ENCODE measurements at places on chromosomes 16 and 17.

GRCh38 chr16:17277981-17278381 is 192.8 kb downstream of the XYLT1 start:
- DNase-seq, result no peak

GRCh38 chr17:47898241-47898640 is 2.2 kb downstream of the SP2 start:
- no peak for DNase-seq

GRCh38 chr16:11535494-11535893 is 51.2 kb downstream of the LITAF start:
- DNase-seq, result no peak

GRCh38 chr17:17681744-17682292 is 560 bp downstream of the RAI1 start:
- peak; percentile 84 for DNase-seq

GRCh38 chr17:77460514-77461046 is 319.8 kb downstream of the SEC14L1 start:
- DNase-seq, result no peak

DNA sequence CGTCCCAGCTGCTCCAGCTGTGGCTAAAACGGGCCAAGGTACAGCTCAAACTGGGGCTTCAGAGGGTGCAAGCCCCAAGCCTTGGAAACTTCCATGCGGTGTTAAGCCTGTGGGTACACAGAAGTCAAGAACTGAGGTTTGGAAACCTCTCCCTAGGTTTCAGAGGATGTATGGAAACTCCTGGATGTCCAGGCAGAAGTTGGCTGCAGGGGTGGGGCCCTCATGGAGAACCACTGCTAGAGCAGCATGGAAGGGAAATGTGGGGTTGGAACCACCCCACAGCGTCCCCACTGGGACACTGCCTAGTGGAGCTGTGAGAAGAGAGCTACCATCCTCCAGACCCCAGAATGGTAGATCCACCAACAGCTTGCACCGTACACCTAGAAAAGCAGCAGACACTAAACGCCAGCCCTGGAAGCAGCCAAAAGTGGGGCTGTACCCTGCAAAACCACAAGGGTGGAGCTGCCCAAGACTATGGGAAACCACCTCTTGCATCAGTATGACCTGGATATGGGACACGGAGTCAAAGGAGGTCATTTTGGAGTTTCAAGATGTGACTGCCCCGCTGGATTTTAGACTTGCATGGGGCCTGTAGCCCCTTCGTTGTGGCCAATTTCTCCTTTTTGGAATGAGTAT is 2.2 kb downstream of the SDR42E1 start:
- DNase-seq, result no peak

- no peak for DNase-seq
Measured at GRCh38 chr16:2032285-2033056, 5.8 kb downstream of the NHERF2 start.

- DNase-seq, result no peak
Measured at GRCh38 chr16:67571981-67572431, 9.7 kb downstream of the CTCF start.

DNA sequence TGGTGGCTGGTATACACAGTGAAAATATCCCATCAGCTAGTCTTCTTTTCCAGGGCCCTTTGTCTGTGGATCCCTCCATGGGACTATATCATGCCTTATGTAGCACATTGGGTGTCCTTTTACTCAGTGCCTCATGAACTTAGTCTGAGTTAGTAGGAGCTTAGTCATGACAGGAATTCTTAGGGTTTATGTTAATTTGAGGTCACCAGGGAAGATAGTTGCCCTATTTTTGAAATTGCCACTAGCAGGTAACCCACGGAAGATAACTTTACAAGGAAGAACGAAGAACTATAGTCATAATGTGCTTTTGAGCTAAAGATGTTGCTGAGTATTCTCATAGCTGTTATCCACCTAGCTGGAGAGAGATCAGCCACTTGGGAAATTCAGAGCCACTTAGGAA is 14.8 kb upstream of the PLK1 start:
- DNase-seq, result no peak

GRCh38 chr16:66901626-66902025 is 17.1 kb downstream of the CDH16 start:
- DNase-seq, result no peak

DNA sequence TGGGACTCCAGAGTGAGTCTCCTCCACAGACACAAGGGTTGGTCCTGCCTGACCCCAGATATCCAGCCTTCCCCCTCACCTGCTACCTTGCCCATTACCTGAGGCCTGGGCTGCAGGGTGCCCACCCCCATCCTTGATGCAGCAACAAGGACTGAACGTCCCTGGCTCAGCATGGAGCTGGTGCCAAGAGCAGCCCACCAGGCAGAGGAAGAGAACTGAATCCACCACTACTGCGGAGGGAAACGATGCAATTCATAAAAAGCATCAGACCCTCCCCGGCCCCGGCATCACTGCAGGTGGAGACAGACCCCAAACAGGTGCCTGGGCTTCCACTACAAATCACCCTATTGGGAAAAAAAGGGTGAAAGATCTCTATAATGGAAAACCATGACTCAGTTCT is 131.0 kb upstream of the TNRC6C start:
- no peak for DNase-seq

DNA sequence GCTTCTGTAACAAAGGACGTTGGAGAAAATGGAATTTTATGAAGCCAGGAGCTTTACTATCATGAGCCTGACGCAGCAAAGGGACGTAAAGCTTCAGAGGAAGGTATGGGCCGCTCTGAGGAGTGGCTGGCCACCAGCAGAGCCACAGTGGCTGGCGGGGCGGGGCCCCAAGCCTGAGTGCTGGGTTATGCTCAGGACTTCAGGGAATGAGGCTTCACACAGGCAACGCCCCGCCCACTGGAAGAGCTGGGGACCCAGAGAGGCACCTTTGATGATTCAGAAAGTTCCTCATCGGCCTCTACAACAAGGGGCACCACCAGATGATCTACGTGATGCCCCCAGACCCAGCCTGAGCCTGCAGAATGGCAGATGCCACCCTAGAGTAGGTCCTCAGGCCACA is 8.8 kb downstream of the NOB1 start:
- no peak for DNase-seq

GRCh38 chr16:845351-845745 is 44.8 kb upstream of the GNG13 start:
- DNase-seq, result no peak

DNA sequence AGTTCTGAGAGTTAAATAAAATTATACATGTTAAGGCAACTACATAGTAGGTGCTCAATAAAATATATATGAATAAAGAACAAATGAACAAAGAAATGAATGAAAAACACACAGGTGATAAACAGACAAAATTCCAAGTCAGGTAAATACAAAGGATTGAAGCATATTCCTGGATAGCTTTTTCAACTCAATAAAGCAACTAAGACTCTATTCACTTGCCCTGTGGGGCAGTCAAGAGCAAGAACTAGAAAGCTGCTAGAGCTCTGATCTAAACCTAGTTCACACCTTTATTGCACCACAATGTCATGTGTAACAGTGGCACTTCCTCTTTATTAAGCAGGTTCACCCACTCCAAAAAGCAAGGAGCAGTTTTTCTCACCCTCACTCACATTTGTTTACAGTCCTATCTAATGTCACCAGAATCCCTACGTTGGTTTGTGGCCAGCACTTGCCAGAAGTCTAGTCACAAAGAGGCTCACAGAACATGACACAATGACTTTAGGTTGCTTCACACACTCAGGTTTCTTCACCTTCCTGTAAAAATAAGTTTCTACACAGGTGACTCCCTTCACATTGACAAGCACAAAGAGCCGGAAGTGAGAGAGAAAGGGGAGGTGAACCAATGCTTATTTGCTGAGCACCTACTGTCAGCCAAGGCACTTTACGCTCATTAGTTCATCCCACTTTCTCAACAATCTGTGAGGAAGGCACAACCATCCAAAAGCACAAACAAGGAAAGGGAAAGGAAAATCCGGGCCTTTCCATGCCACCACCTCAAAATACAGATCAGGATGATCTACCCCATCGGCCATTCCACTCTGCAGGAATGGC is 70.8 kb downstream of the XPO6 start:
- DNase-seq, result no peak

- DNase-seq, result no peak
Measured at GRCh38 chr16:67719778-67720144, 645 bp upstream of the GFOD2 start.
